Activated naive CD8-positive, alpha-beta T cell treated with anti-CD3 and anti-CD28 coated beads, Interleukin-2, amount 50 U/mL, for 24 hours (primary cell): ENCODE measurements at places on chromosomes 3 and 15.

DNA sequence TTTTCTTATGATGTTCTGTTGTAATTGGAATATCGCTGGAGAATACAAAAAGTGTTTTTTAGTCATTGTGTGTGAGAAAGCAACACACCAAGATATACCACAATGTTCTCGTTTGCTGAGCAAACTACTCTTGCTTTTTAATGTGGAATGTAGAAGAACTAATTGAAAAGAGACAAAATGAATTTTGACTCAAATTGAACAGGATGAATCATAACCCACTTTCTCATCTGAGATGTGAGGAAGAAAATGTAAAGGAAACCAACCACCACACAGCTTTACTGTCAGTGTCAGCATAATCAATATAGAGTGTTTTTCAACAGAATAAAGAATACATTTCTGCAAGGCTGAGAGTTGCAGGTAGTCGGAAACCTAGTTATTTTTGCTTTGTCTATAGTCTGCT, 448.8 kb upstream of the TPRG1 start:
- DNase-seq = no peak

GRCh38 chr15:36896949-36897348, 203.4 kb downstream of the MEIS2 start:
- no peak for DNase-seq

- no peak for DNase-seq
Observed at GRCh38 chr3:139654637-139655365, 23.0 kb downstream of the NMNAT3 start.

DNA sequence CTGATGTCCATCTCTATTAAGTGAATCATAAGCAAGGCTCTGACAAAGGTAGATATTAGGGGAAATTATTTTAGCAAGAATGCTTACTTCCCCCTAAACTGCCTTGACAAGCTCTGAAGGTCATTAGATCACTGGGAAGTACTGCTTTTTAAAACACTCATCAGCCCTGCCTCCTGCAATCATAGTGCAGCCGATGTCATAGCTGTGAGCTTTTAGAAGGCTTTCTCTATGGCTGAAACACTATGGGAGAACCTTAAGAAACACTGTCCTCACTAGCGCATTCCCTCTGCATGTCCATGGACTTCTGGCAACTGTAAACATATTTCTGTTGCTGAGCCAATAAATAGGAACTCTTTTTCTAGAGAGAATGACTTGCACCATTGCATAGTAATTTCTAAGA, 38.7 kb upstream of the PTPRG start:
- DNase-seq = no peak

- DNase-seq = no peak
Observed at GRCh38 chr3:112375117-112375516, 42.2 kb downstream of the CD200 start.

DNA sequence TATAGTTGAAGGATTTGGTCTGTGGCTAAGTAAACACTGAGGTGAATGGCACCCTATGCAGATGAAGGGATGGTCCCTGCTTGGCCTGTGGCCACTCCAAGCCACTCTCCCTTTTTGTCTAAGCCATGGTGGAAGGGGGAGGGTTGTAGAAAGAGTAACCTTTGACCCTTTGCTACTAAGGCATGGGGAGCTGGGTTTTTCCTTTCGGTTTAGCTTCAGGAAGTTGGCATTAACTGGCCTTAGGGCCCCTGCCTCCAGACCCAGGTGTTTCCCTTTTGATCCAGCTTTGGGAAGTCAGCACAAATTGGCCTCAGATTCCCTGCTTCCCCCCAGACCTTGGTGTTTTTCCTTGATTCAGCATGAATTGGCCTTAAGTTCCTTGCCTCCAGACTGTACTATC, 49.5 kb downstream of the EFCAB12 start:
- DNase-seq = no peak

DNA sequence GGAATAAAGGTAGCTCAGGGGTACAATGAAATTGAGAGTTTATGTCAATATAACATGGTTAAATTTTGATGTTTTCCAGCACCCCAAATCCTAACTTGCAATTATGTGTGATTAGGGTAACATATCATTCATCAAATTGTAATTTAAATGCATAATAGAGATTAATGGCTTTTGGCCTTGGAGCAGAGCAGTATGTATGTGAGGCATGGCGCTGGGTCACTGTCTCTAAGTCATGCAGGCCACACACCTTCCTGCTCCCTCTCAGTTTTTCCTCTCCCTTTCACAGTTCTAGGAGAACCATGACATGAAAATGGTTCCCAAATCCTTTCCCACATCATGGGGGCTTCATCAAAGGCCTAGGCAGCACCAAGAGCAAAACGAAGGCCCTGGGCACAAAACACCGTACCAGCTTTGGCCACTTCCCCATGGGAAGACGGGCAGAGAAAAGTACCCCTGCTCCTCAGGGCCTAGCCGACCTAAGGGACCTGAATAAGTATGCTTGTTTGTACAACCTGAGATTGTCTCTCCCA, 3.9 kb upstream of the SRP14 start:
- DNase-seq = no peak

- no peak for DNase-seq
Observed at GRCh38 chr15:69159805-69160140, 662 bp upstream of the GLCE start.

GRCh38 chr3:133410191-133410892, 10.5 kb downstream of the BFSP2 start:
- DNase-seq = no peak

- no peak for DNase-seq
Observed at GRCh38 chr3:43287500-43287873, 1.1 kb downstream of the SNRK start.

DNA sequence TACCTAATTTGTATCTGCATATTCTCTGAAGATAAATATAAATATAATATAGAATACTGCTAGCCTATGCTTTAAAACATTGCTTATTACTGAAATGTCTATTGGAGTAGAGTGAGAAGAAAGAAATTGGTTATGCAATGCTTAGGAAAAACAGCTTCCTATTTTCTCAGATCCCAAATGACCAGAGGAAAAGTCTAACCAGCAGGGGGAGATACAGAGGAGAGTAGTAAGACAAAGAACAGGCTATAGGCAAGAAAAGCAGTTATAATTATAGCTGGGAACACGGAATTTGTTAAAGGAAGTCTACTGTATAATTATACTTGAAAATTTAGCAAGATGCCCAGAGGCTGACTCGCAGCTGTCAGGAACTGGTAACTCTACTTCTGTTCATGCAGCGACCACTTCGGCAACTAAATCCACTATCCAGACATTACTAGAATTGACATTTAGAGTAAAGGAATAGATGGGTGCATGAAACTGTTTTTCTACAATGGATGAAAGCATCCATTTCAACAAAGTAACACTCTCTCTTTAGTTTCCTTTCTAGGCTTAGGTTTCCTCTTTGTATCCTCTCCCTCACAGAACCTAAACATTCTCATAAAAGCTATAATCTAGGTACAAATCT, 97.2 kb downstream of the TBC1D5 start:
- DNase-seq = no peak

GRCh38 chr15:67731112-67731721, 94.1 kb upstream of the SKOR1 start:
- no peak for DNase-seq

- DNase-seq = no peak
Observed at GRCh38 chr15:96358001-96358801, 27.7 kb downstream of the NR2F2 start.

GRCh38 chr15:39728845-39729244, 53.8 kb downstream of the FSIP1 start:
- no peak for DNase-seq

DNA sequence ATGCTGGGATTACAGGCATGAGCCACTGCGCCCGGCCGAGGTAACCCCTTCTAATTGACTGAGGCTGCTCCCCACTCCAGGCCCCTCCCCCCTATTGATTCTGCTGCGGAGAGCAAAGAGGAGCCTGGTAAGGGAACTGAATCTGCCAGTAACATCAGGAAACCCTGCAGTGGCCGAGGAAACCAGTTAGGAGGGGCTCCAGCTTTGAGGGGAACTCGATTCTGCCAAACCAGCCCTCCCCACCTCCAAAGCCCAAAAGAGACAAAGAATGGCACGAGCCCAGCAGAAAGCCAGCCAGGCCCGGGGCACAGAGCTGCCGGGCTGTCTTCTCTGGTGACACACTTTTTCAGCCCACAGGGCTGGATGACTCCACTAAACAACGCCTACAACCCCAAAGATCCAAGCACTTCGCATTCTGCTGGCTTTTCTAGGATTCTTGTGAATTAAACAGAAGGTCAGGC, 15.0 kb upstream of the ACAD9 start:
- no peak for DNase-seq

DNA sequence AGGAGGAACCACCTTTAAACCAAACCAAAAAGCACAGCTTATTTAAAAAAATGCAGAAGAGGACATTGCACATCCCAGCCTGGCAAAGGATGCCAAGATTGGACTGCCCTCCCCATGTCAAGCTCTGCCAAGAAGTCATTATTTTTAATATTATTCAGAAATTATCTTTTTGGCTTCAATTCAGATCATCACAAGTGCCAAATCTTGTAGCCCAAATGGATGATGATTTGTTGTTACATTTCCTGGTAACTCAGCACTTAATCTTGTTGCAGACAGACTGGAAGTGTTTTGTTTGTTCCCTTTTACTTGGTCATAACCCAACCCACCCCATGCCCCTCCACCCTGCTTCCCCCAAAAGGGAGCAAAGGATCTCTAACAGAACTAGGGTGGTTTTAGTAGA, 28.1 kb upstream of the LXN start:
- DNase-seq = no peak

GRCh38 chr3:48180531-48181253, 7.5 kb downstream of the CDC25A start:
- DNase-seq = no peak

DNA sequence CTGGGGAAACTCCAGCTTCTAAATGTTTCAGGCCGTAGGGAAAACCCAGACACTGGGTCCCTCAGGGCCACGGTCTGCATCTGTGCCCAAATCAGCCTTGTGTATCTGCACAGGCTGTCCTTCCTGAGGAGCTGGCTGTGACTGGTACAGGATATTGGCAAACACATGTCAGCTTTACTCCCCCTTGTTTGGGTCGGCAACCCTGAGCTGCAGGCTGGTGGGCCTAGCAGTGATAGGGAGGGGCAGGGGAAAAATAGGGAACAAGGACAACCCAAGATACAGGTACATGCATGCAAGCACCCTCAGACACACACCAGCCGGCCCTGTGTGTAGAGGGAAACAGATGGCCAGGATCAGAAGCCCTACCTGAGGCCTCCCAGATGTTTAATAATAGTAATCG, 28.7 kb upstream of the HCN4 start:
- DNase-seq = no peak

- no peak for DNase-seq
Observed at GRCh38 chr3:195693428-195694216, 27.2 kb upstream of the MUC20 start.

- DNase-seq = no peak
Observed at GRCh38 chr3:133953297-133953696, 57.6 kb upstream of the RAB6B start.

GRCh38 chr3:159792070-159792469, 196.6 kb upstream of the IL12A start:
- no peak for DNase-seq

GRCh38 chr15:100318880-100319279, 22.9 kb downstream of the ADAMTS17 start:
- DNase-seq = no peak

- DNase-seq = no peak
Observed at GRCh38 chr3:119148493-119149180, 2.7 kb downstream of the TEX55 start.

GRCh38 chr3:108090049-108090700, 656 bp downstream of the CD47 start:
- DNase-seq = peak; percentile 63

DNA sequence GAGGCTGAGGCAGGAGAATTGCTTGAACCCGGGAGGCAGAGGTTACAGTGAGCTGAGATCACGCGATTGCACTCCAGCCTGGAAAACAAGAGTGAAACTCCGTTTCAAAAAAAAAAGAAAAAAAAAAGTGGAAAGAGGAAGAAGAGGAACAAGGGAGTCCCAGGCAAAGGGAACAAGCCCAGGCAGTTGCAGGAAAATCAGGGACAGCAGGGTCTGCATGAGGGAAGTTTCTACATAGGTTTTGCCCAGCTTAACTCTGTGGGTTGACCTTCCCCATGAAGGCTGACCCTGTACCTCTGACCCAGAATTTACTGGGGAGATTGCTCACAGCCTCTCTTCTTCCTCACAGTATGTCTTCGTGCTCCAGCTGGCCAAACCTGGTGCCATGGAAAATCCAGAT, 12.3 kb downstream of the RBP1 start:
- DNase-seq = no peak

DNA sequence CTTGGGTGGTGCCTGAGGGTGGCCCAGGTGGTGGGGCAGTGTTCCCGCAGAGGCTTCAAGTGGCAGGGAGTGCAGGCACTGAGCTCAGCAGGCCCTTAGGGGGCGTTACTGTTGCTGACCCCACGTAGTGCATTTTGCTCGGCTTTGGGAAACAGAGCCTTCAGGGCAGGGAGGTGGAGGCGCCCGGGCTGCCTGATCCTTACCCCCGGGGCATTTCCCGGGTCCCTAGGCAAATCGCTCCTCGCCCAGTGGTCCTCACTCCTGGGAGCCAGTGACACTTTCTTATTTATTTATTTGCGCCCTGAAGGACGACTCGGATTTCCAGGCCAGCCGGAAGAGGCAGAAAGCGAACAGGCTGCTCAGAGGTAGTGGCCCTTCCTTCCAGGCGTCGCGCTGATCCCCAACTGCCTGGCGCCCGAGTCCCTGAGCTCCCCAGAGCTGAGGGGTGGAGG, 10.1 kb upstream of the FOXB1 start:
- no peak for DNase-seq

DNA sequence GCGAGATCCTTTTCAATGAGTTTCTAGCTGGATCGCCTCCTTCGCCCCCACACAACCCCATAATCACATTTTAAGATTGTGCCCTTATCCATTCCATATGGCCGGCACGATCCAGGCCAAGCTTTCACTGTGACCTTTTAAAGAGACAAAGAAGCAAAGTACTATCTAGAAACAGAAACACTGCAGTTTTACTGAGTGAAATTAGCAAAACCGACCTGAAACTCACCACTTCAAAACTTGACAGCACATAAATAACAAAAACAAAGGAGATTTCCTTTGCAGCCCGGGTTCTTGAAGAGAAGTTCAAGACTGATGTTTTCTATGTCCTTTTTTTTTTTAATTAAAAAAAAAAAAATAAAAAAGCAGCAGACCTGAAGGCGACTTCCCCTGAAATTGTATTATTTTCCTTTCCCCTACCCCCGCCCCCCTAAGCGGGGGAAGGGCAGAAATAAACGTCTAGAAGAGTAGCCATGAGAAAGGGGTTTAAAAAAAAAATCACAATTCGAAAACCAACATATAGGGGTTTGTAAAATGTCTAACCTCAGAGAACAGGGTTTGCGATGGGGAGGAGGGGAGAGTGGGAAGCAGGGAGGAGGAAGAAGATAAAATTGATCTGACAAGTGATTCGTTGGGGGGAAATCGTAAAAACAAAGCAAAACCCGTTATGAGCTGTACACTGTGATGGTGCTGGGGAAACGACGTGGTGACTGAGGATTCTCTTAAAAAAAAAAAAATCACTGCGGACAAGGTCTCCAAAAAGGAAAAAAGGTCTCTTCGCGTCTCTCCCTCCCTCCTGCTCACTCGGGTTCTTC, 1.5 kb downstream of the SATB1 start:
- peak; percentile 49 for DNase-seq
